ENCODE measurements at places on chromosomes 7 and 10.
A peak's percentile ranks its signal among the peaks of the same experiment; 100 is the strongest.

GRCh38 chr10:30752481-30752881 is 122.9 kb upstream of the LYZL2 start:
- DNase-seq: no peak

- no peak for DNase-seq
Measured at GRCh38 chr7:32023376-32023775, 46.8 kb downstream of the PDE1C start.

DNA sequence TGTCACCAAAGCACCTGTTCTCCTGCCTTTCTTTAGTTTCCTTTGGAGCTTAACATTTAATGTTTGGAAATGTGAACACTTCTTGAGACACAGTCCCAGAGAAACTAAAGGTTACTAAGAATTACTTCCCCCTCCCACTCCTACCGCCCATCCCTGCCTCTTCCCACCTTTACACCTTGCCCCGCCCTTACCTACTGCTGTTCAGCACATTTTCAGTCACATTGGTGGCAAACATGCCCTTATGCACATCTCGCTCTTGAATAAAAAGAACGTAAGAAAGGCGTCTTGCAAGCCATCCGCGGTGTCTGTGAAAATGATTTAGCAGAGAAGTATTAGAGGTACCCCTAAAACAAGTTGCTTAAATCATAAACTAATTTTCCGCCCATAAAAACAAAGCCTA is 8.2 kb downstream of the GPAM start:
- no peak for DNase-seq

DNA sequence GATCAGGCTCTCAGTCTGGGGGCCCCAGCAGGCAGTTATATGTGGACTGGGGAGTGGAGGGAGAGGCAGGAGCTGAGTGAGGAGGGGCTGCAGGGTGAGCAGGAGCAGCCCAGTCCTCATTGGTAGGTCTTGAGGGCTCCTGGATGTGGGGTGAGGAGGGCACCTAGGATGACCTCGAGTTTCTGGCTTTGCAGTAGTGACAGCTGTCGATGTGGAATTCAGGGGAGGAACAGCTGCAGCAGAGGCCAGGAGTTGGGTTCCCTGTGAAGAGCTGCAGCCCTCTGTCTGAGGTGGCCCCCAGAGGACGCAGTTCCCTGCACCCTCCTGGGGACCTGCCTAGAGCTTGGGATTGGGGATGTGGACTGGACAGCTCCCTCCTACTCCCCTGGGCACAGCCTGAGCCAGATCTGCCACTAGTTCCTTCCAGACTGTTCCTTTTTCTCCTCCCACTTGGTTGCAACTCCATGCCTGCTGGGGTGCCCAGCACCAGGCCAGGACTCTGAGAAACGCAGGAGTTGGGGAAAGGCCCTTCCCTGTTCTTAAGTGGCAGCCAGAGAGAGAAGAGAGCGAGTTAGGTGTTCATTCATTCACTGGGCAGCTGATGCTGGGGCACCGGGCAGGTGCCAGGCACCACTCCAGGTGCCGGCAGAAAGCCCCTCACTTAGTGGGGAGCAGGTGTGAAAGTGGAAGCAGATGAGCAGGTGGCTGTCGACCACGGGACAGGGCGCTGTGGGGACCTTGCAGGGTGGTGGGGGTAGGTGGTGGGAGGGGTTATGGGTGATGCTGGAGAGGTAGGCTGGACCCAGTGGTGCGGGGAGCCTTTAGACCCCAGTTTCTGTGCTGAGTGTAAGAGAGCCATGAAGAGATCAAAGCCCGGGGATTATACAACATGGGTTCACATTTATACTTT is 57.9 kb downstream of the PRF1 start:
- DNase-seq: no peak

DNA sequence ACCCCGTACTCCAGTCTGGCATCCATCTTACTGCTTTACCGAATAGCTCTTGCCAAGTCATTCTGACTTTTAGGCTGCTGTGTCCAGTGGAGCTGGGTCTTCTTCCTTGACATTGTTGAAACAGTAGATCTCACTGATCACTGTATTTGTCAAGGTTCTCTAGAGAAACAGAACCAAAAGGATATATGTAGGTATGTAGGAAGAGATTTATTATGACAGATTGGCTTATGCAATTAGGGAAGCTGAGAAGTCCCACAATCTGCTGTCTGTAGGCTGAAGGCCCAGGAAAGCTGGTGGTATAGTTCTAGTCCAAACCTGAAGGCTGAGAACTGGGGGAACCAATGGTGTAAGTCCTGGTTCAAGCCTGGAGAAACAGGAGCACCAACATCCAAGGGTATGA is 12.1 kb upstream of the PRRT4 start:
- no peak for DNase-seq

GRCh38 chr7:72444026-72444776 is 32.1 kb upstream of the CALN1 start:
- no peak for DNase-seq

DNA sequence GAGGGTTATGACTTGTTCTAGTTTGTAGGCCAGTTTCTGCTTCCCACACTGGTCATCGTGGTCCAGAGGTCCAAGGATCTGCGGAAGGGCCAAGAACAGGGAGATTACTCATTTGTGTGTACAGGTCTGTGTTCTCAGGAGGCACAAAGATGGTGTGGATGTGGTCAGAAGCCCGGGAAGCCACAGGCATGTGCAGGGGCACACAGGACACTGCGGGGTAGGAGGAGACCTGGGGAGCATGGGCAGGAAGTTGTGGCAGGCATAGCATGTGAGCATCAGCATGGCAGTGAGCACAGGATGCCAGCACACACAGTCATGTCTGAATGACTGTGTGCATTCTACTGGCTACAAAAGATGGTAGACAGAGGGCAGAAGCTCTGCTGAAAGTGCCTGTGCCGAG is 445.8 kb downstream of the PLXNA4 start:
- DNase-seq: peak; percentile 24

DNA sequence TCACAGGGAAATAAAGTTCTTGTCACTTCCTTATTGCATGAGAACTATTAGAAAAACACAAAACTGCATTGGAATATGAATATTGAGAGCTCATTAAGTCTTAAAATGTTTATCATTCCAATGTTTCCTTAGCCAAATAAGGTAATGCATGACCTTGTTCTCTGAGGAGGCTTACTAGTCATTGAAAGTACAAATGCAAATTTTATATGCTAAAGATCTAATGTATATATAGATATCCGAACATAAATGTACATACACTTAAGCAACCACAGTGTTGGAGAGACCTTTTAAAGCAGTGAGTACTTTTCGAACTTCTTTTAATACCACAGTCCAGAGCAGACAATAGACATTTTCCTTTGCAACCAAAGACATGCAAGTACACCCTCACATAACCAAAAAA is 96.1 kb downstream of the RELN start:
- no peak for DNase-seq

DNA sequence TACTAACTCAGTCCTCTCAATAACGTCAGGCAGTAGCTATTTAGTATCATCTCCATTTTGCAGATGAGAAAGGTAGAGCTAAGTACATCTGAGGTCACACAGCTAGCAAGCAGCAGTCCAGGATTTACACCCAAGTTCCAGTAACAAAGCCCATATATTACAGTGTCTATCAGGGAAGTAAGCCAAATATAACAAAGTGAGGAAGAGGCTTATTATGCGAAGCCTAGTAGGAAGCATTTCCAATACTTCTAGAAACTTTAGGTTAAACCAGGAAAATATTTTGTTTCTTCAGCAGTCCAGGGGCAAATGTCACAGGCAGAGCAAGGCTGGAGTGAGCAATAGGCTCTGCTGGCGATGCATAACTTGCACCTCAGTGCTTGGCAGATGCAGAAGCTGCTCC is 53.9 kb downstream of the NOC3L start:
- no peak for DNase-seq

GRCh38 chr7:885893-886625 is 9.7 kb downstream of the GET4 start:
- DNase-seq: no peak

DNA sequence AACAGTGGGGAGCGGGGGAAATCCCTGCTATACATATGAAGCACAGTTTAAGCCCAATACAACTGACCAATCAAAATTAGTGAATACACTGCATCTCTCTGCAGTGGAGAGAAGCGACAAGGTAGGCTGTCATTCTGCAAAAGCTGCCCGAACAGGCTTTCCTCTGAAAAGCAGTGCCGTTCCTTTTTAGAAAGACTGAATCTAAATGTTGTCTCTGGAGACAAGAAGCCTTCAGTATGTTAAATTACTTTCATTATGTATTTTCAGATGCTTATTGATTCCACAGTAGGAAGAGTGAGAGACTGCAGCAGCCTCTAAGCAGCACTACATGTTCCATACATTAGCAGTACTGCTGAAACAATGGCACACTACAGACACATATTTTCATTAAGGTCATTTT is at the start of gene GPR22:
TSS of gene GPR22 (plus strand) at position 129 of the 400 bp plus-strand sequence. CDS start 4,004 bp downstream, outside the sequence.
- no peak for DNase-seq

GRCh38 chr10:122464586-122464985 is 3.2 kb downstream of the HTRA1 start:
- no peak for DNase-seq

DNA sequence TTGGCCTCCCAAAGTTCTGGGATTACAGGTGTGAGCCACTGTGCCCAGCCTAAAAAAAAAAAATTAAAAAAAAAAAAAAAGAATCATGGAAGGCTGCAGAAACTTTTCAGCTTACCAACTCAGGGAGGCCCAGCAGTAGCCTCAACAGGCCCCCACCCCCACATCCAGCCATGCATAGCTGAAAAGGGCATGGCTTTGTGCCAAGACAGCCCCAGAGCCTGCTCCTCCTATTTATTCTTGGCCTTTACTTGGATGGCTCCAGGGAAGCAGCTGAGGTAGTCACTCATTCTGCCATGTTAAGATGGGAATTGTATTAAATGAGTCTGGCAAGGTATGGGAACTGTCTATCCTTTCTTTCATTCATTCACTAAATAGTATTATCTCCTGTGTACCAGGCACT is 13.7 kb upstream of the CNNM2 start:
- DNase-seq: no peak

- no peak for DNase-seq
Measured at GRCh38 chr10:3704565-3705325, 80.3 kb downstream of the KLF6 start.

GRCh38 chr7:110322796-110323195 is 768.1 kb upstream of the LRRN3 start:
- no peak for DNase-seq

DNA sequence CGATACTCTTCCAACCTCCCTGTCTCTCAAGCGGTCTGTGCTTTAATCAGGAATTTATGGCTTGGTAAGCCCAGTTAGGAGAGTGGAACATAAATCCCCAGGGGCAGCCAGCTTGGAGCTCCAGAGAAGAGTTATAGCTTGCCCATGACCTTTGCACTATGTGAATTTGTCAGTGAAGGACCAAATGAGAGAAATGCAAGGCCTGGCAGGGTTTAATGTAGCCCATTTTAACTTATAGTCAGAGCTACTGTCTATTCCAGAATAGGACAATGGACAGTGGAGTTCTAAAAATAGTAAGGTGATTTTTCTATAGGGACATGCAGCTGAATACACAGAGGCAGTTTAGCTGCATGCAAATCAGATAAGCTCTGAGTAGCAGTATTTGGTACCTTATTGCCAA is 142.6 kb upstream of the CAV2 start:
- no peak for DNase-seq

DNA sequence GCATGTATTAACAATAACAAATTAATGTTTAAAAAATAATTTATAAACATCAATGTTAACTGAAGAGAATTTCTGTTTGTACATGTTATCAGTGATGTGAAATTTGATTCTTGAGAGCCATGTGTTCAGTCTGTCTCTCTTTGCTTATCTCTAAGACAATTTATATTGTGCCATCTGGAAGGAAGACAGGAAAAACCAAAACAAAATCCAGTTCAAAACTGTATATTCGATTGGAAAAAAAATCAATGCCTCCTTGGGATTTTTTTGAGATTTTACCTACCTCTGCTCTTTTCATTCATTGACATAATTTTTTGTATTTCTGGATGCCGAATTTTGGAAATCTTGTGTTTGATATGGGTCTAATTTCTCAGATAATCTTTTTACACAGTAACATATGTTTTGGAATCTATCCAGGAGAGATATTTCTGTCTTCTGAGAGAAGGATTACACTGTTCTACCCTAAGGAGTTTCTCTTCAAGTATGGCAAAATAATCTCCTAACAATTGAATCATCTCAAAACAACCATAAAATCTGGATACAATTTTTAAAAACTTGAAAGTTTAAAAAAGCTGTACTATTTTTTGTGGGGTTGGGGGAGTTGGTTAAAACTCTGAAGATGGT is 311.9 kb upstream of the GNAI1 start:
- no peak for DNase-seq

DNA sequence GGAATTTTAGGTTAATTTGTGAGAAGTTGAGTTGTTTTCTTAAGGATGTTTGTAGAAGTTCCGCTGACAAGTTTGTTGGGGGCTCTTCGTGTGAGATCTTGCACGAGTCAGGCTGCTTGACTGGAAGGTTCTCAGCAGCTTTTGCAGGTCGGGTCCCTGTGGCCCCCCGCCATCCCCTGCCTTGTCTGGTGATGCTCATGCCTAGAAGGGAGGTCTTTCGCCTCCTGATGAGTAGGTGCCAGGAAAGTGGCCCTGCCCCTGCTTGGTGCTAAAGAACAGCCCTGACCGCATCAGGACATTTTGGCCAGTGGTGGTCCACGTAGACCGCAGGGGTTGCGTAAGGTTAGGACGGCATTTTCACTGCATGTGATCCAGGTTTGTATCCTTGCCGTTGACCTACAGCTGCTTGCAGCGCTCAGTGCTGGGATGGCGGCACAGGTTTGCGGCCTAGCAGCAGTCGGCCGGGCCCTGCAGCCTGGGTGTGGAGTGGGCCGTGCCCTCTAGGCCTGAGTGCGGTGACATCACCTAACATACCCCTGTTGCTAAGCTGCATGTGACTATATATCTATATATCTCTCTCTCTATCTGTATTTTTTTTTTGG is 62.4 kb downstream of the DNAJB6 start:
- no peak for DNase-seq

- DNase-seq: no peak
Measured at GRCh38 chr10:49690698-49691356, 11.4 kb downstream of the C10orf53 start.

DNA sequence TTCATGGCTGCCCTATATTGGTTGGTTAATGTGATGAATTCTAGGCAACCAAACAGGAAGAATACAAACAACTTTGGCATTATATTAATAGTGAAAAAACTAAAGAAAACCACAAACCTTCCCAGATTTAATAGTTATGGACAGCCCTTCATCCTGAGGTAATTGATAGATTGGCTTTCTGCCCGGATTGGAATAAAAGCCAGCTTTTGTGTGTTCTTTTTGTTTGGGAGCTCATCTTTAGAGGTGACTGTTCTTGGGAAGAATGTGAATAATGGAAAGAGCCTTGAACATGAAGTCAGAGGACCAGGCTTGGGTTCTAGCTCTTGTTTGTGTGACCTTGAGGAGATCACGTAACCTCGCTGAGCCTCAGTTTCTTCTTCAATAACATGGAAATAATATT is 92.3 kb downstream of the VTI1A start:
- DNase-seq: no peak
